ENCODE measurements at places on chromosomes 11 and 22. TPM values are rescaled to one million over a fixed set of nuclear protein-coding genes. Genes with fewer than 3 reads are reported as not detected.

GRAP2 gene
- polyA plus RNA-seq: 0.73 TPM

- H3K27ac ChIP-seq: no peak overlapping the region
- H3K4me3 ChIP-seq: no peak overlapping the region
These were observed 18.1 kb downstream of the CECR2 start for GRCh38 chr22:17387356-17387755.

CTSW gene
- 1.3 TPM for polyA plus RNA-seq

PNPLA5 gene
- polyA plus RNA-seq: not detected

GRCh38 chr22:33923660-33924246 is 3.5 kb upstream of the LARGE1 start:
- no peaks in the 10 kb centered on the region for H3K27me3 ChIP-seq
- H3K36me3 ChIP-seq: no peaks in the 10 kb centered on the region
- DNase-seq: peak; percentile 86
- peaks cover 19% of the 10 kb centered on the region for H3K4me1 ChIP-seq
- H3K27ac ChIP-seq: no peak overlapping the region

RBM14 gene
- polyA plus RNA-seq: 35.9 TPM

- no peaks in the 10 kb centered on the region for H3K36me3 ChIP-seq
- H3K27me3 ChIP-seq: no peaks in the 10 kb centered on the region
- no peak overlapping the region for H3K27ac ChIP-seq
- DNase-seq: no peak
- H3K4me1 ChIP-seq: no peaks in the 10 kb centered on the region
These were observed 56.7 kb upstream of the RCN1 start for GRCh38 chr11:32034149-32034548.

AMPD3 gene
- polyA plus RNA-seq: 8.4 TPM

DNA sequence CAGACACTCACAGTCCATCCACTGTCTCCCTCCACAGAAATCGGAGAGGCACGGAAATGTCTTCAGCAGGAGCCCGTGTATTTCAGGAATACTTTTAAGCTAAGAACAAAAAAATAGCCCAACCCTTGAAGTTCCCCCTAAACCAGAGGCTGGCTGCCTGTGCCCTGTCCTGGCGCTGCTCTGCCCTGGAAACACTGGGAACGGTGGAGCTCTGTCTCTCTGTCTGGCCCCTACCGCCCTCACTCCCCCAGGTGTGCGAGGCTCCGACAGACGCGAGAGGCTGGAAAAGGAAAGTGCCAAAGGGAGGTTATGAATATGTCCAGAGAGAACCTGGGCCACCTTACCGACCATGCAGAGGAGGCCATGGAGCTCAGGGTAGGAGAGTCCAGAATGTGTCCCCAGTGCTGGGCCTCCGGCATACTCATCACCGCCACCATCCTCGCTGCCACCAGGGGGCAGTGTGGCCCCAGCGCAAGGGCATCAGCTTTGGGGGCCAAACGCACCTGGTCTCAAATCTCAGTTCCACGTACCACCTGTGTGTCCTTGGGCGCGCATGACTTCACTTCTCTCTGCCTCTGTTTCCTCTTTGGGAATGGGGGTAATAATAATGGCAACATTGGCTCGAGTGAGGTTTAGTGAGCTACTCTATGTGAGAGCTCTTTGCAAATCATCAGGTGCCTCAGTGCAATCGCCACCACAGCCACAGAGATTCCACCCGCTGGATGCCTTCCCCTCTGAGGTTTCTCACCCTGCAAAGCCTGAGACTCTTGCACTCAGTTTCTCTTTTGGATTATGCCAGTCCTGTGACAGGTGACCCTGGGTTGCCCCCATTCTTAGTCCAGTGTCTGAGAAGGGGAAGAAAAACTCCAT is 10.4 kb upstream of the SLCO2B1 start:
- H3K36me3 ChIP-seq: no peaks in the 10 kb centered on the region
- no peaks in the 10 kb centered on the region for H3K4me1 ChIP-seq
- no peak overlapping the region for H3K4me3 ChIP-seq
- DNase-seq: peak; percentile 66
- no peak overlapping the region for H3K27ac ChIP-seq

DNA sequence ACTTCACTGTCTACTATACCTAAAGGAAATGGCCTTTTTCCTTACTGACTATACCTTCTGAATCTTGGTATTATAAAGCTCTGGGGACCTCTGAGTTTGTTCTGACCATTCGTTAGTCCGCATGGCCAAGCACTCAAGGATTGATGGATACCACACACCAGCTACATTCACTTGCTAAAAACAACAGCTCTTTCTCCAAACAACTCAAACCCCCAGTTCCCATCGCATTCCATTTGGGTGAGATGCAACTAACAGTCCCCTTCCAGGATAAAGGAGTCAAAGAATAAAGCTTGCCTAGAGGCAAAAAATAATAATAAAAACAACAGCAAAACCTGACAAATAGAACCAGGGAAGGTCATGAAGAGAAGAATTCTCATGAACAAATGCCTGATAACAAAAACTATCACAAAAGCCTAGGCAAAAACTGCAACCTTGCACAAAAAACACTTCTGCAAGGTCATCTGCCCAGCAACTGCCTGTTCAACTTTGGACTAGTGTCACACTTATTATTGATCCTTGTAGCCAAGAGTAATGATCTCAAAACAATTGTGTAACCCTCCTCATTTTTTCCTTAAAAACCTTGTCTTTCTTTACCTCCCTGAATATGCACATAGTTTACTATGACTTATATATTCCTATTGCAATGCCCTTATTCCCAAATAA is 139.0 kb upstream of the GUCY1A2 start:
- DNase-seq: no peak
- no peak overlapping the region for H3K4me3 ChIP-seq
- H3K36me3 ChIP-seq: no peaks in the 10 kb centered on the region
- H3K27me3 ChIP-seq: no peaks in the 10 kb centered on the region

DNA sequence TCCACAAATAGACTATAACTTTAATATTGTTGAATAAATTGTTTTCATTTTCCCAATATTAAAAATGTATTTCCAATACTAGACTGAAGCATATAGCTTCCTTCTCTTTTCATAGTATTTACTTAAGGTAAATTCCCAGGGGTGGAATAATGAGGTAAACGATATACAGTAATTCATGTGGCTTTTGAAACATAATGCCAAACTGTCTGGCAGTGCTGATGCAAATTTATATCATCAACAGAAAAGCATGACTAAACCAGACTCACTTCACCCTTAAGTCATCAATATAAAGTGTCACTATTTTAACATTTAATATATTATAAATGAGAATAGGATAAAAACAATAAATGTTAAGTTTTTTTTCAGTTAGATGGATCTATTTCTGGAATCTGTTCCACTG is 13.6 kb downstream of the C2CD3 start:
- H3K27me3 ChIP-seq: no peaks in the 10 kb centered on the region
- no peak overlapping the region for H3K27ac ChIP-seq
- no peaks in the 10 kb centered on the region for H3K36me3 ChIP-seq
- no peak for DNase-seq

FAM181B gene
- polyA plus RNA-seq: 0.97 TPM

GRCh38 chr11:122910775-122911174 is 28.2 kb downstream of the JHY start:
- H3K36me3 ChIP-seq: no peaks in the 10 kb centered on the region
- H3K4me1 ChIP-seq: no peaks in the 10 kb centered on the region
- no peaks in the 10 kb centered on the region for H3K27me3 ChIP-seq
- no peak overlapping the region for H3K4me3 ChIP-seq
- no peak for DNase-seq

GRCh38 chr11:6387811-6388599 is 2.3 kb upstream of the SMPD1 start:
- no peak for DNase-seq
- H3K4me1 ChIP-seq: peaks cover 11% of the 10 kb centered on the region
- H3K27ac ChIP-seq: peak overlapping the region; percentile 36
- no peaks in the 10 kb centered on the region for H3K36me3 ChIP-seq
- no peaks in the 10 kb centered on the region for H3K27me3 ChIP-seq
- H3K4me3 ChIP-seq: no peak overlapping the region

H19 gene
- 140 TPM for polyA plus RNA-seq

- no peaks in the 10 kb centered on the region for H3K36me3 ChIP-seq
- no peak for DNase-seq
- no peaks in the 10 kb centered on the region for H3K27me3 ChIP-seq
- H3K27ac ChIP-seq: no peak overlapping the region
- peaks cover 10% of the 10 kb centered on the region for H3K4me1 ChIP-seq
These were observed 123.6 kb downstream of the TRIM44 start for GRCh38 chr11:35786188-35786587.

Data from kidney (tissue), 22 donors.